Naive B cell (primary cell): ENCODE measurements at places on chromosomes 1 and 21. TPM values are rescaled to one million over a fixed set of nuclear protein-coding genes. Genes with fewer than 3 reads are reported as not detected.
A peak's percentile ranks its signal among the peaks of the same experiment; 100 is the strongest.

- H3K27ac ChIP-seq = peak overlapping the region; percentile 86
- H3K36me3 ChIP-seq = no peaks in the 10 kb centered on the region
- peak; percentile 43 for DNase-seq
- peak overlapping the region; percentile 95 for H3K4me3 ChIP-seq
Measured at GRCh38 chr1:156420205-156421061, 51.4 kb downstream of the RHBG start.

- H3K27ac ChIP-seq = no peak overlapping the region
- DNase-seq = no peak
- H3K36me3 ChIP-seq = no peaks in the 10 kb centered on the region
- H3K4me1 ChIP-seq = no peaks in the 10 kb centered on the region
- no peak overlapping the region for H3K4me3 ChIP-seq
Measured at GRCh38 chr1:212237651-212238050, 47.6 kb upstream of the PPP2R5A start.

DNA sequence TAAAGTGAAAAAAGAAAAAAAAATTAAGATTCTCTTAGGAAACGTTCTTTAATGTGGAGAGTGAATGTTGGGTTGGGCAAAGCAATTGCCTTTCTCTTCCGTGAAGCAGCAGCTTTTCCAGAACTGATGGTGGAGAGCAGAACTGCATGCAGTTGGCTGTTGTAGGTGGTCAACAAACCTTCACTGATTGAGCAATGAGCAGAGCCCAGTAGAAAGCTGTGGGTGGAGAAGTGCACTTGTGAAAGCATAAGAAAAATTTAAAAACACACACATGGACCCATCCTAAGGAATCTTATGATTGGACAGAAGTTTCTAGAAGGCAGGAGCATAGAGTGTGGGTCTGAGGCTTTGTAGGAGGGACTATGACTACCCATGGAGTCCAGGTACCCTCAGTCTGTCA lies 4.5 kb downstream of the PRELP start:
- H3K36me3 ChIP-seq = no peaks in the 10 kb centered on the region
- peaks cover 13% of the 10 kb centered on the region for H3K4me1 ChIP-seq
- H3K27ac ChIP-seq = no peak overlapping the region
- DNase-seq = no peak
- H3K27me3 ChIP-seq = no peaks in the 10 kb centered on the region

- peaks cover 4% of the 10 kb centered on the region for H3K36me3 ChIP-seq
- no peak overlapping the region for H3K4me3 ChIP-seq
- DNase-seq = no peak
- no peak overlapping the region for H3K27ac ChIP-seq
- H3K4me1 ChIP-seq = peaks cover 1% of the 10 kb centered on the region
- peaks cover 26% of the 10 kb centered on the region for H3K27me3 ChIP-seq
Measured at GRCh38 chr1:6172549-6172948, 7.6 kb downstream of the CHD5 start.

- H3K4me3 ChIP-seq = no peak overlapping the region
- peaks cover 8% of the 10 kb centered on the region for H3K27me3 ChIP-seq
- no peak overlapping the region for H3K27ac ChIP-seq
- H3K4me1 ChIP-seq = no peaks in the 10 kb centered on the region
- H3K36me3 ChIP-seq = no peaks in the 10 kb centered on the region
Measured at GRCh38 chr1:210027994-210028393, 90.0 kb downstream of the SYT14 start.

SPSB1 gene
- not detected for polyA plus RNA-seq
